Suppressor macrophage (primary cell): ENCODE measurements at places on chromosomes 12 and 14.

DNA sequence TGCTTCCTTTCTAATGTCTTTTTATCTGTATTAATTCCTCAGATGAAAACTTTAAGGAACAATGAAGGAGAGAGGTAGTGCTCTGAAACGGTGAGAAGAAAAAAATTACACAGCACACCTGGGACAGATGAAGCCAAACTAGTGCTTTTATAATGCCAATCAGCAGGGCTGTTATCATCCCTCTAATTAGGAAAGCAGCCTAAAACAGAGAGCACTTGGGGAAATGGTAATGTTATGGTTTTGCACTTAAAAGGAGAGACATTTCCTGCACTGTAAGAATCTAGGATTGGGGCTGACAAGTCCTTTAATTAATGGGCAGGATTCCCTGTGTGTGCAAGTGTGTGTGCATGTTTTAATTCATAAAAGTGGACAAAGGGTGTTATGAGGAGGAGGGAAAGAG lies 4.8 kb upstream of the LMO3 start:
- no peak for DNase-seq

DNA sequence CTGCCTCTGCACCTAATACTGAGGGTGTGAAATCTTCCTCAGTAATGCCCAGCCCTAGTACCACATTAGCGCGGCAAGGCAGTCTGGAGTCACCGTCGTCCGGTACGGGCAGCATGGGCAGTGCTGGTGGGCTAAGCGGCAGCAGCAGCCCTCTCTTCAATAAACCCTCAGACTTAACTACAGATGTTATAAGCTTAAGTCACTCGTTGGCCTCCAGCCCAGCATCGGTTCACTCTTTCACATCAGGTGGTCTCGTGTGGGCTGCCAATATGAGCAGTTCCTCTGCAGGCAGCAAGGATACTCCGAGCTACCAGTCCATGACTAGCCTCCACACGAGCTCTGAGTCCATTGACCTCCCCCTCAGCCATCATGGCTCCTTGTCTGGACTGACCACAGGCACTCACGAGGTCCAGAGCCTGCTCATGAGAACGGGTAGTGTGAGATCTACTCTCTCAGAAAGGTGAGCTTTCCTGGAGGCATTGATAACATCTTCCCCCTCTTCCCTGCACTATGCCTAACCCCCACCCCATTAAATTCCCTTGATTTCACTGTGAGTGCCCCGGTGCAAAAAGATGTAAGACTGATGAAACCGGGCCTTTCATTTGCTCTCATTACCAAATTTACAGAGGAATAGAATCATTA lies 291.4 kb downstream of the NAV3 start:
- no peak for DNase-seq

- no peak for DNase-seq
Measured at GRCh38 chr12:114287821-114288525, 118.0 kb downstream of the TBX5 start.

GRCh38 chr14:95361373-95362137 lies 41.8 kb upstream of the CLMN start:
- peak; percentile 72 for DNase-seq

- DNase-seq, result no peak
Measured at GRCh38 chr12:103431950-103432349, 63.8 kb downstream of the C12orf42 start.

DNA sequence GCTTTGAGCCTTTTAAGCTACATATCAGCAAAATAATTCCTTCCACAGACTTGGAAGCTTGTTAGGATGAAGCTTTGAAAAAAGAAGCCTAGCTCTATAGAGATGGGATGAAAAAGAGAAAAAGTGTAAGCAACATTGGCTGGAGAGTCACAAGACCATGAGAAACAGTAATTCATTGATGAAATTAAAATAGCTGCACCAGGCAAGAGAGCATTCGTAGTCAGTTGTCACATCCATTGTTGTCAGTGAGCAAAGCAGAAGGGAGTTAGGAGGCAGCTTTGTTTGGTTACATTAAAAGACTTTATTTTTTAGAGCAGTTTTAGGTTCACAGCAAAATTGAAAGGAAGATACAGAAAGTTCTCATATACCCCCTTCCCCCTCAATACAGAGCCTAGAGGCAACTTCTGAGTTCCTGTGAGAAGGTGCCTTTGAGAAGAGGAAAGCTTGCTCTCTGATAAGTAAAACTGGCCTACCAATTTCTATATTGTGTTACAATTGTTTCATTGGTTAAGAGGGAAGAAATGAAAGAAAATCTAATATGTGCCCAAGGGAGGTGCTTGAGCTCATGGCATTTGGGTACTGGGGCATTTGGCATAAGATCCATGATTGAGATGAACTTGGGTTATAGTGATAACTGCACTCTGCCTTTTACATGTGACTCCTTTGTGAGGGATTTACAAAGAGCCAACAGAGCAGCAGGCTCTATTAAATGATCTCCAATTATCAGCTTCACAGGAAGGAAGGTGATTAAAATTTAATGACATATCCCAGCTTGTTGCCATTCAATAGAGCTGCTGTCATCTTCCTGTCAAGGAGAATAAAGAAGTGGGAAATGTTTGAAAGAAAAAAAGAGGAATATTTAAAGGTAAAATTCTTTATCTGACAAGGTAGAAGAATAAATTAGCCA lies 361.3 kb upstream of the TMTC1 start:
- DNase-seq, result no peak

GRCh38 chr14:69648480-69649451 lies 37.4 kb downstream of the SUSD6 start:
- no peak for DNase-seq

DNA sequence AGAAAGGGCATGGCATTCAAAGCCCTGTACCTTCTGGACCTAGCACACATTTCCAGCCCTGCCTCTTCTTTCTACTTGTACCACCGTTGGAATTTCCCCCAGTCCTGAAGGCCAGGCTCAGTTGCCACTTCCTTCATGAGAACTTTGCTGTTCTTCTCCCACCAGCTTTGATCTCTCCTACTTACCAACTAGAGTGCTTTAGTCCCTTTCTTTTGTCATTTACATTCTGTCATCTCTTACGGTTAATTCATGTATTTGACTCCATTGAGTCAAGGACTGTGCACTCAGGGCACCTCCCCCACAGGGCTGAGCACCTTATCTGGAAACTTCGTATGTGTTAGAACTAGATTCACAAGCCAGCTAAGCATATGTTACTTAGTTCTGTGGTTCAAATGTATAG lies 26.3 kb downstream of the BICDL1 start:
- no peak for DNase-seq

DNA sequence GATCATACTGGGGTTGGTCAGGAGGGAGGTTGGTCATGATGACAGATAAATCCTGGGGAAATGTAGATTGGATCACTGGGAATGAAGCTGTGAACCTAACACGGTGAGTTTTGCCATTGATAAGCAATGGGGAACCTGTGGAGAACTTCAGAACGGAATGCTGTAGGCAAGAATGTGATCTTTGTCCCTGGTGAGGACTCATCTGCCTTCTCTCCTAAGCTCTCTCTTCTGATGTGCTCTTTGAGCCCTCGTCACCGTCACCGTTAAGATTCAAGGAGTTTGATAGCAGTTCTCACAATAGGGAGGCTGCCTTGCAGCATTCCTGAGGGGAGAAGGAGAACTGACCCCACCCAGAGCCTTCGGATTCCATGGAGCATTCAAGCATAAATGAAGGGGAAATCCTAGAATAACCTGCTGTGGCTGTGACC lies 217.6 kb downstream of the ANO6 start:
- no peak for DNase-seq

DNA sequence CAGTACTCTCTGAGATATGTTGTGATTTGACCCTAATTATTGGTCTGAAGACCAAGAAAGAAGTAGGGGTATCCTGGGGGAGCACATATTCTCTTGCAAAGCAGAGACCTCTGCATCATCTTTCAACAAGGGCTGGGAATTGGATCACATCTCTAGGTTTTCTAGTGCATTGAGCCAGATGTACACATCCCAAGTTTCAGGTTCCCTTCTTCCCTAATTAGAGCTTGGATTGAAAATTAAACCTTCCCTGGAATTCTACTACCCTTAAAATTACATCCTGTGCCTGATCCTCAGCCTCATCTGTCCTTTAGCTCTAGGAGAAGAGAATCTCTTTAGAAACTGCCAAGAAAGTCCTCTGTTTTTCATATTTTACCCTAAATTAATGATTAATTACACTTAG lies 839.6 kb downstream of the SLC6A15 start:
- no peak for DNase-seq

- DNase-seq, result no peak
Measured at GRCh38 chr12:115726691-115727090, 550.8 kb downstream of the MED13L start.
